Left cardiac atrium (tissue), 4 donors: ENCODE measurements at places on chromosomes 3 and 15. TPM values are rescaled to one million over a fixed set of nuclear protein-coding genes. Genes with fewer than 3 reads are reported as not detected.

GRCh38 chr3:124121379-124122312 lies 129.7 kb upstream of the ROPN1 start:
- DNase-seq = no peak

Gene IL5RA
- 0.81 TPM for total RNA-seq

- no peak for DNase-seq
These were observed 218.6 kb downstream of the KLF13 start for GRCh38 chr15:31545257-31545656.

GRCh38 chr3:115071601-115072000 lies 75.5 kb downstream of the ZBTB20 start:
- DNase-seq = peak; percentile 22

GRCh38 chr3:154060238-154061000 lies 60.8 kb upstream of the ARHGEF26 start:
- no peak for DNase-seq

GRCh38 chr15:42057799-42058646 lies 36.3 kb downstream of the PLA2G4D start:
- no peak for DNase-seq

DNA sequence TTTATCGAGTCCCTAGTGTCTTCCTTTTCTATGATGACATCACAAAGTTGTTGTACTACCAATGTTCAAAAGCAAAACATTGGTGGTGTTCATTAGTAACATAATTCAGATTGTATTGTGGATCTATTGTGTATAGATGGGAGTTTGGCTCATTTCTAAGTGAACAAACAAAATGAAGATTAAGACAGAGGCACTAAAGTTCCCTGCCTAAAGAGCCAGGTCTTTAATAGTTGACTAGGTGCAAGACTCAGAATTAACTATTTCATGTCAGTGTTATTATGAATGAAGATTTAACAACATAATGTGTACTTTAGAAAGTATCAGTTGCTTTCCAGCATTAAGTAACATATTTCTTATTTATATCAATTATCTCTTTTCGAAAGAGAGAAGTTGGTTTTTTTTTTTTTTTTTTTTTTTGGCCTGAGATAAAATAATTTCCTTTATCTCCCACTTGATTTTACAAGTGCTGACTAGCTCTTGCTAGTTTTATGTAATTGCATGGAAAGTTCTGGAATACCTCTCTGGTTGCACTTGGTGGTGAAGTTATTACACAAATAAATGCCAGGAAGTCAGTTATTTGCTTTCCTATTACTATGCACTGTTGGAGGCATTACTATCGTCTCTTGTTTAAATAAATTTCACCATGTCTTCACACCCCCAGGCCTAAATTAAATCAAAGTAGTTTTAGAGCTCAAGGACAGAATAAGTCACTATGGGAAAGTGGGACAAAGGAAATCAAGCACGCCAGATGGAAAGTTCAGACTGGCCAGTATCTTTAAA lies 48.7 kb downstream of the NAALADL2 start:
- DNase-seq = no peak

GRCh38 chr3:175088766-175089380 lies 229.7 kb downstream of the NAALADL2 start:
- no peak for DNase-seq

DNA sequence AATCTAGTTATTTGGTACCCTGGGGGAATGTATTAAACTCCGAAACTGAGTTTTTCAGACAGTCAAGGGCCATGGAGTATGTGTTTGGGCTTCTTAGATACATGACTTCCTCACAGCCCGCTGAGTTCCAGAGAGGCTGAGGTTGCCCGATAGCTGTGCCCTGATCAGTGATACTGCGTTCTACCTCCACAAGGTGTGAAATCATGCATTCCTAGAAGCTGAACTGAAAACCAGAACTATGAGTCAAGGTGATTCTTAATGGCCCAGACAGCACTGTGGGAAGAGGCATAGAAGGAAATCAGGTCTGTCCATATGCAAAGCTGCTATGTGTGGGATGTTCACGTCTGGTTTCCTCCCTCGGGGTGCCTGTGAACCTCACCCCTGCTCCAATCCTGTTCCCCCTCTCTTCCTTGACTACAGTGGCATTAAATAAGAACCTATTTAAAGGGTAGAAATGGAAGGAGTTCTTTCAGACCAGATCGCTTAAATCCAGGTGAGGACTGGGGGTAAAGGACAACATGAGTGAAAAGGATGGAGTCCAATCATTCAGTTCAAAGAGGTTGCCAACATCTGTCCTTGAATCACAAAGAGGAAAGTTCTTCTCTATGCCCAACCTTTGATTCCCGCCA lies 74.3 kb downstream of the MYO1E start:
- no peak for DNase-seq

DNA sequence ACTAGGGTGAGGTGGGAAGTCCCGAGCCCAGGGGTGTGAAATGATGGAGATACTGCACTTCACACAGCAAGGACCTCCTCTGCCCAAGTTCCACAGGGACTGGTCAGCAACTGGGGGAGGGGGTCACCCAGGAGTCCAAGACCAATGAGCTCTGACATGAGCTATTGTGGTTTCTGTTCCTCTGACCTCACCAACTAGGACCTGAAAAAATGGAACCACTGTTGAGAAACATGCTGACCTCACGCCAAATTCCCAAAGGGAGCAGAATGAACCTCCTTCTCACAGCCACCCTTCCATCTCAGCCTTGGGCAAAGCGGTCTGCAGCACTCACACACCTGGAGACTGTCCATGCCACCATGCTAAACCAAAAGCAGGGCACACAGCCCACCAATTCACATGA lies 69.3 kb downstream of the LRIG1 start:
- no peak for DNase-seq

DNA sequence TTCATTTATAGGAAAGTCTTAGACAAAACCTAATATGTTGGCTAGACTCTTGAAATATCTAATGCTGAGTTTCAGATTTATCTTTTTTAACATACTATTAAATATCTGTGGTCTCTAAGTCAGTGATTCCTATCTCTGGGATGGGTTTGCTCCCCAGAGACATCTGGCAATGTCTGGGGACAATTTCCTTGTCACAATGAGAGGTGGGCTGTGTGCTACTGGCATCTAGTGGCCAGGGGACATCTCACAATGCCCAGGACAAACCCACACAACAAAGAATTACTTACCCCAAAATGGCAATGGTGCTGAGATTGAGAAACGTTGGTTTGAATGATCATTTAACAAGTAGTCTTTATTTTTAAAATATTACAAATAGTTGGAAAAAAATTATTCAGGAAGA lies 602.1 kb downstream of the MAGI1 start:
- no peak for DNase-seq

DNA sequence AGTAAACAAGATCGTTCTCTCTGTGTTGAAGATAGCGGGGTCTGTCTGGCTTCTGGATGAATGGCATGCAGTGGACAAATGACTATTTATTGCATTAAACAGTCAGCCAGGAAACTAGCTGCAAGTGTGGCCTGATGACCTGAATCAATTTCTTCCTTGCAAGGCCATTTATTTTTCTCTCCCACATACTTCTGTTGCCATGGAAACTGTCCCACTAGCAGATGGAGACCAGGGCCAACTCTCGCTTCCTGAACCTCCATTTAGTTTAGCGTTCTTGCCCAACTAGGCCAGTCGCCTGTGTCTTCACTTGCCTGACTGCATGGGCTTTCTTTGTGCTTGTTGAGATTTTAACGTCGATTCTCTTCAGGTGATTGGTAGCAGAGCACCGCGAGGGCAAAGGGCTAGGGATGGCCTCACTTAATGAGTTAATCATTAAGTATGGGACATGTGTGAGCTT lies 27.6 kb downstream of the LMCD1 start:
- DNase-seq = no peak

- DNase-seq = peak; percentile 67
These were observed 2.7 kb downstream of the UPK1B start for GRCh38 chr3:119175872-119176756.

Gene CFAP20DC
- total RNA-seq = 0.08 TPM

Gene NDUFB5
- total RNA-seq = 244 TPM

DNA sequence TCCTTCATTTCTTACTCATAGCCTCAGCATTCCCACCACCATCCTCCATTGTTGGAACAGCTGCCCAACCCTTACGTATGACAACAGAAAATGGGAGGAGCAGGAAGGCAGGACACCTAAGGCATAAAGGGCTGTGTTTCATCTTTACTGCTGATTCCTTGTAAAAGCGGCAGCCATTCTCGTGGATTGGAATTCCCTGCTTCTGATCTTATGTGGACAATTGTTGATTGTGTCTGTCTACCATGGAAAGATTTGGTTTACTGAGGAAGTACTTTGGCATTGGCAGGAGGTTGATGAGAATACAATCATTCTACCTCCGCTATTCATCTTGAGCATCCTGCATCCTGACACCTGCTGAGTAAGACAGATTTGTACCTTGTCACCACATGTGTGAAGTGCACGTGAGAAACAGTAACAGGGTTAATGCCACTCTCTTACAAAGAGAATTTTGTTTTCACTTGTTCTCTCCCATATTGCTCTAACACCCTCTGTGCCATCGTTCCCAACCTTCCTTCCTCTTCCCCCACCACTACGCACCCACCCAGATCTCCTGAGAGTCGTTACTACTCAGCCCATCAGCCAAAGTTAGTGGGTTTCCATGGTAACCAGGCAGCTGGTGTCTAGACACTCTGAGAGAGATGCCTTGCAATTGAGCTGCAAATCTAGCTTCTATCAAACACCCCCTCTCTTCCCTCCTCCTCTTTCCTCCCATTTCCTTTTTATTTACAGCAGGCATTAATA lies 75.7 kb downstream of the GAP43 start:
- no peak for DNase-seq

- no peak for DNase-seq
These were observed 4.4 kb upstream of the CD200R1 start for GRCh38 chr3:112979244-112979832.

GRCh38 chr15:85587707-85588411 lies 206.9 kb downstream of the KLHL25 start:
- no peak for DNase-seq

GRCh38 chr3:151446002-151446340 lies 14.9 kb downstream of the IGSF10 start:
- no peak for DNase-seq

GRCh38 chr15:77867266-77868047 lies 210.1 kb downstream of the TBC1D2B start:
- no peak for DNase-seq

DNA sequence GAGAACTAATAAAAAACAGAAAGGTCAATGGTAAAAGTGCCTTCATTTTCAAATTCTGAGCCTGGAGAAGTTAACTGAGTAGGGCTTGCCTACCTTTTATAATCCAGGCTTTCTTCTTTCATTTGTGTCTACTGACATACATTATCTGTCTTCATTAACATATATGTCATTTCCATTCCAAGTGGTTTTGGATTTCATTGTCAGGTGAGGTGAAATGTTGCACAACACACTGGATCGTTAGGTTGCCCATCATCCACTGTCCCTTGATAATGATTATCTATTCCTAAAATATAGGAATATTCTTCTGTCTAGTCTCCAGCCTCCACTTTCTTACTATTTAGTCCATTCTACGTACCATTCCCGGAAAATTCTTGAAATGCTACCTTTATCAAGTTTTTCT lies 55.0 kb upstream of the CP start:
- DNase-seq = no peak

GRCh38 chr3:128052595-128053351 lies 536 bp downstream of the SEC61A1 start:
- DNase-seq = no peak

Gene C2CD4A
- not detected for total RNA-seq

DNA sequence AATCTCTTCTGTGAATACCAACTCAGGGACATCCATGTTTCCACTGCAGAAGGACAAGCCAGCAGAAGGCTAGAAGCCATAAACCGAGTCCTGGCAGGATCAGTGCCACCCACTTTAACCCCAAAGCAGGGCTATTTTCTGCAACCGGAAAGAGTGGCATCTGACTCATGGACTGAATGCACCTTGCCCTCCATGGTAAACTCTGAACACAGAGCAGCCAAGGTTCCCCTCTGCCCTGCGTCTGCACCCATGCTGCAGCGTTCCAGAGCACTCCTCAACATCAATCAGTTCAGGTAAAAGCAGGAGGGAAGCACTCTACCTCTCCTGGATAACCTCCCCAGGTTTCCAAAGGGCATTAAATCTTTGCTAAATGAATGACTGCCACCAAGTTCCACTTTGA lies 801 bp upstream of the NGRN start:
- DNase-seq = no peak

GRCh38 chr3:121481106-121481880 lies 64.5 kb downstream of the POLQ start:
- no peak for DNase-seq

GRCh38 chr3:99199021-99199420 lies 297.5 kb upstream of the DCBLD2 start:
- DNase-seq = no peak

- DNase-seq = no peak
These were observed 110.7 kb upstream of the CTDSPL start for GRCh38 chr3:37751016-37751415.

Gene GUCA1C
- not detected for total RNA-seq

DNA sequence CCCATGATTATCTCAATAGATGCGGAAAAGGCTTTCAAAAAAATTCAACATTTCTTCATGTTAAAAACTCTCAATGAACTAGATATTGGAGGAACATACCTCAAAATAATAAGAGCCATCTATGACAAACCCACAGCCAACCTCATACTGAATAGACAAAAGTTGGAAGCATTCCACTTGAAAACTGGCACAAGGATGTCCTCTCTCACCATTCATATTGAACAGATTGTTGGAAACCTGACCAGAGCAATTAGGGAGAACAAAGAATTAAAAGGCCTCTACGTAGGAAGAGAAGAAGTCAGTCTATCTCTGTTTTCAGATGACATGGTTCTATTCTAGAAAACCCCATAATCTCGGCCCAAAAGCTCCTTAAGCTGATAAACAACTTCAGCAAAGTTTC lies 274.5 kb upstream of the MANF start:
- no peak for DNase-seq

- DNase-seq = peak; percentile 53
These were observed 18.0 kb upstream of the RYR3 start for GRCh38 chr15:33292717-33293307.

- DNase-seq = no peak
These were observed 54.9 kb downstream of the FRMD4B start for GRCh38 chr3:69330891-69331400.

Gene IL17RB
- 1.6 TPM for total RNA-seq

Gene ZNF860
- total RNA-seq = 0.13 TPM

- no peak for DNase-seq
These were observed 1.1 kb downstream of the KLHL6 start for GRCh38 chr3:183554377-183554776.

Gene EFCAB12
- total RNA-seq = 0.32 TPM

DNA sequence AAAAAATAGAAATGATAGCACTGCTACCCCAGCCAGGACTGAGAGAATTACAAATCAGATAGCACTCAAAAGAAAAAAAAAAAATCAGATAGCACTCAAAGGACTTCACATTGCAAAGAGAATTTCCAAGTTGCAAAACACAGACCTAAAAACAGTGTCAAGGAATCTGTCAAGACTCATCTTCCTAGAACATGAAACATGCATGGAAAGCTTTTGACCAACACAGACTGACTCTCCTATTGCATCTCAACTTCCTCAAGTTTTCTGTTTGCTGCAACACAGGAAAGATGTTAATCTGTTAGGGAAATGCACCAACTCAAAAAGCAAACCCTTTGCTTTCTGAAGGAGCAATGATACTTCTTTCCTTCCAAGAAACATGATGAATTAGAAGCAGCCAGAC lies 42.3 kb downstream of the RAB27A start:
- no peak for DNase-seq

GRCh38 chr15:85588677-85589076 lies 206.0 kb downstream of the KLHL25 start:
- DNase-seq = no peak

Gene TMEM89
- not detected for total RNA-seq

Gene CTNNB1
- total RNA-seq = 207 TPM
